ENCODE measurements at places on chromosomes 16 and 17.
A peak's percentile ranks its signal among the peaks of the same experiment; 100 is the strongest.

- DNase-seq: no peak
Observed at GRCh38 chr16:87065446-87066132, 251.6 kb downstream of the C16orf95 start.

- no peak for DNase-seq
Observed at GRCh38 chr16:76265434-76266045, 11.7 kb upstream of the CNTNAP4 start.

DNA sequence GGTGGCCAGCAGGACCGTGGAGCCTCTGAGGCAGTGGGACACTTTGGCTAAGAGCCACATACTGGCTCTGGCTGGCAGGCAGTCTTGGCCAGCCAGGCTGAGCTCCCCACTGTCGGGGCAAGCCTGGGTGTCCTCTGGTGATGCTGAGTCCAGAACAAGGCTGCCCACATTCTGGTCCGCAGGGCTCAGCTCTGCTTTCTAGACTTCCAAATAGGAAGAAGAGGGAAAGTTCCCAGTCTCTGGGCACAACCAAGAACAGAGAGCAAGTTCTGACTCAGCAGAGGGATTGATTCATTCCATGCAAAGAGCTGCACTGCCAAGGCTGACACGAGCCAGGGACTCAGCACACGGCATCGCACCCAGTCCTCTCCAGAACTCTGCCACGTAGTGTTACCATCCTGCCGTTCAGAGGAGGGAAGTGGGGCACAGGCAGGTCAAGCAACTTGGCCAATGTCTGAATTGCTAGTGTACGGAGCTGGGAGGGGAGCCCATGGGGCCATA, 58.9 kb downstream of the NOS2 start:
- no peak for DNase-seq

DNA sequence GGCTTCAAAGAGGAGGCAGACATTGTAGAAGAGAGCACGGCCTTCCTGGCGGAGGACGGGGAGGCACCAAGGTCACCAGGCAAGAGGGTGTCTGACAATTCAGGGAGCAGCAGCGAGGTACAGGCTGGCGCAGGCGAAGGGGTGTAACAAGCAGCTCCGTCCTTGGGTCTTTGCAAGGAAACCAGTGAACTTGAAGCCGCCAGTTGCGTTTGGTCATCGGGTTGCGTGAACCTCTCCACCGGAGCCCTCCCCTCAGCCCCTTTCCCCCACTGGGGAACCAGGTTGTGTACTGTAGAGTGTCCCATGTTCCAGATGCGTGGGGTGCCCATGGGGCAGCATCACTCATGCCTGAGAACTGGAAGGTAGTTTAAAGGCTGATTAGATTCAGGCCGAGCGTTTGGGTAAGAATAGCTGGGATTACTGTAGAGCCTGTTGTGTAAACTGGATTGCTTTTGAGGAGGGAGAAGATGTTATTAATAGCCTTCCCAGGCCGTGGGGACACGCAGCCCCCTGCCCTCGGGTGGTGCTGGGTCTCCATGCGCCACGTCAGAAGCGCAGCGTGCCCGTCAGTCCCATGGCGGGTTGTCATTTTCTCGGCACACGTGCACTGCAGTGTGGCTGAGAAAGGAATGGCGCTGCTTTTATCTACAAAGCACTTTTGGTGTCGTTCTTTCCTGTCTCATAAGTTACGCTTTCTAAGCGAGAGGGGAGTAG, 2.5 kb downstream of the MRPL12 start:
- DNase-seq: no peak

DNA sequence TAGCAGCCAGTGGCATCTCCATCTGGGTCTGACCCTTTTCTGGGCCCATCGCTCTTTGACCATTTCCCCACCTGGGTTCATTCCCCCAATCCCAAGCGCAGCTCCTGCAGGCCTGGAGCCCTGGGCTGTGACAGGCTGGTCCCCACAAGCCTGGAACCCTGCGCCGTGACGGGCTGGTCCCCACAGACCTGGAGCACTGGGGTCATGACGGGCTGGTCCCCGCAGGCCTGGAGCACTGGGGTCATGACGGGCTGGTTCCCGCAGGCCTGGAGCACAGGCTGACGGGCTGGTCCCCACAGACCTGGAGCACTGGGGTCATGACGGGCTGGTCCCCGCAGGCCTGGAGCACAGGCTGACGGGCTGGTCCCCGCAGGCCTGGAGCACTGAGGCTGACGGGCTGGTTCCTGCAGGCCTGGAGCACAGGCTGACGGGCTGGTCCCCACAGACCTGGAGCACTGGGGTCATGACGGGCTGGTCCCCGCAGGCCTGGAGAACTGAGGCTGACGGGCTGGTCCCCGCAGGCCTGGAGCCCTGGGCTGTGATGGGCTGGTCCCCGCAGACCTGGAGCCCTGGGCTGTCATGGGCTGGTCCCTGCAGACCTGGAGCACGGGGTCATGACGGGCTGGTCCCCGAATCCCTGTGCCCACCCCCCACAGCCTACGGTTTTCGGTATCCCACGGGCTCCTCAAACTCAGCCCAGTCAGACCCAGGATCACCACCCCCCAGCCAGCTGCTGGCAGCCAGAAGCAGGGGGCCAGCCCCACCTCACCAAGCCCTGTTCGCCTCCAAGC, 16.6 kb downstream of the TMC6 start:
- no peak for DNase-seq

- no peak for DNase-seq
Observed at GRCh38 chr17:57396511-57396921, 140.2 kb downstream of the MSI2 start.

DNA sequence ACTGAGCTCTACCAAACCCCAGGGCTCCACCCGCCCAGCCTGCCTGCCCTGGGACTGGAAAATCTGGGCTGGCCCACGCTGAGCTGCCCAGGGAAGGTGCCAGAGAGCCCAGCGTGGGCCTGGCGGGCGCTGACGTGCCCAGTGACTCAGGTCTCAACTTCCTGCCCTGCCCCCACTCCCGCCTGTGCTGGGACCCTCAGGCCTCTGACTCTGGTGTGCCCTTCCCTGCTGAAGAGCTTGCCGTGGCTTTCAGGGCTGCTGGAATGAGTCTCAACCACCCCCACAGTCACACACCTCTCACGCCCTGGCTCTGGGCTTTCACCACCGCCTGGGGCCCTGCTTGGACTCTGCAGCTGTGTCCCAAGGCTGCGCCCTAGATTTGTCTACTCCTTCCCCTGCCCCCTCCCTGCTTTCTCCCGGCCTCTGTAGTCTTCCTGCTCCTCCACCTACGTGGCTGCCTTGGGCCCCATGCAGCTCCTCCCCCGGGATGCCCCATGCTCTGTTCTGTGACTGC, 10.4 kb downstream of the LLGL1 start:
- DNase-seq: peak; percentile 27

GRCh38 chr17:2058586-2059546, 4.0 kb downstream of the HIC1 start:
- DNase-seq: no peak

- DNase-seq: no peak
Observed at GRCh38 chr17:721540-721937, 6.9 kb upstream of the VPS53 start.

GRCh38 chr17:27879987-27880608, 13.1 kb downstream of the LYRM9 start:
- DNase-seq: no peak

- DNase-seq: no peak
Observed at GRCh38 chr16:81470796-81471636, 26.4 kb downstream of the CMIP start.

DNA sequence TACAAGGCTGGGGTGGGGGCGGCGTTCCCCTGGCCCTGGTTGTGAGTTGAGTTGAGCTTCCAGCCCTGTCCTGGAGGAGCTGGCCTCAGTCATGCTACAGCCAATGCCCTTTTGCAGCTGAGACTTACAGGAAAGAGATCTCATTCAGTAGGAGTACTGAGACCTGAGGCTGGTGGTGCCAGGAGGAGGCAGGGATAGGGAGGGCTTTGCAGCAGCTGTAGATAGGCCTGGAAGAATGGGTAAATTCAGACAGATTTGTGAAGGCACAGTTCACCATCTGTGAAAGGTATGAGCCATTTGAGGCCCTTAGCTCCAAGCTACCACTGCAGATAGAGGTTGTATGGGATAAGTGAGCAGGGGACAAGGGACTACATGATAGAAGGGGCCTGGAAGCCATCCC, 5.6 kb downstream of the STX4 start:
- DNase-seq: no peak

- DNase-seq: no peak
Observed at GRCh38 chr17:37462492-37462891, 27.2 kb upstream of the DUSP14 start.

Data from non-pigmented ciliary epithelial cell (primary cell).